HS-5 (cell line): ENCODE measurements at places on chromosomes 6 and 20.

GRCh38 chr6:87070741-87071140, 24.2 kb downstream of the CGA start:
- DNase-seq: no peak

GRCh38 chr6:167736486-167737204, 90.1 kb upstream of the AFDN start:
- DNase-seq: no peak

- DNase-seq: no peak
Observed at GRCh38 chr6:157229713-157230112, 93.6 kb downstream of the TMEM242 start.

DNA sequence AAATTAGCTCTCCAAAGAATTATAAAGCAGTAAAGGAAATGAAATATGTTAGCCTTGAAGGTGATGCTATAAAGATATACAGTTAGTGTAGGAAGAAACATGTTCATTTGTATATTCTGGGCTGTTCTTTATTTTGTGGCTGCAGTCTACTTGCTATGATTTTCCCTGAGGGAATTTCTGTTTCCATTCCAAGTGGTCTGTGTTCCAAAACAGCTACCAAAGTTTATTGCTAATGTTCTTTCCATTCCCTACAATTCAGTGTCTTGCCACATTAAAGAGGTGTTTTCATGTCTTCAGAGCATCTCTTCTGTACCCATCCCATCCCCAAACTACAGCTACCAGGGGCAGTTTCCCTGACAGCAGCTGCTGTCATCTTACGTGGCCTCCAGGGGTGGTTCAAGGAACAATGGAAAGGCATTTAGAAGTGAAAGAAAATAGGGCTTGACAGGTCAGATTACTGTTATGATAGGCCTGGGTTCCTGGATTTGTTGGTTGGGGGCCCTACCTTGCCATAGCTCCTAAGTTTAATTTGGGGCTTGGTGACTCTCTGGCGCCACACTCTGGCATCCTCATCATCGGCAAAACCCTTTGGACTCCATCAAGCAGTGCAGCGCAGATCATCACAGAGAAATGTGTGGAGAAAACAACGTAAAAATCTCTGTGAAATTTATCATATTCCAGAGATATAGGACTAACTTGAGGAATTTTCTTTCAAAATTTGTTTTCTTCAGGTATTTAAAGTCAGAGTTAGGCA, 33.8 kb upstream of the AIG1 start:
- no peak for DNase-seq

DNA sequence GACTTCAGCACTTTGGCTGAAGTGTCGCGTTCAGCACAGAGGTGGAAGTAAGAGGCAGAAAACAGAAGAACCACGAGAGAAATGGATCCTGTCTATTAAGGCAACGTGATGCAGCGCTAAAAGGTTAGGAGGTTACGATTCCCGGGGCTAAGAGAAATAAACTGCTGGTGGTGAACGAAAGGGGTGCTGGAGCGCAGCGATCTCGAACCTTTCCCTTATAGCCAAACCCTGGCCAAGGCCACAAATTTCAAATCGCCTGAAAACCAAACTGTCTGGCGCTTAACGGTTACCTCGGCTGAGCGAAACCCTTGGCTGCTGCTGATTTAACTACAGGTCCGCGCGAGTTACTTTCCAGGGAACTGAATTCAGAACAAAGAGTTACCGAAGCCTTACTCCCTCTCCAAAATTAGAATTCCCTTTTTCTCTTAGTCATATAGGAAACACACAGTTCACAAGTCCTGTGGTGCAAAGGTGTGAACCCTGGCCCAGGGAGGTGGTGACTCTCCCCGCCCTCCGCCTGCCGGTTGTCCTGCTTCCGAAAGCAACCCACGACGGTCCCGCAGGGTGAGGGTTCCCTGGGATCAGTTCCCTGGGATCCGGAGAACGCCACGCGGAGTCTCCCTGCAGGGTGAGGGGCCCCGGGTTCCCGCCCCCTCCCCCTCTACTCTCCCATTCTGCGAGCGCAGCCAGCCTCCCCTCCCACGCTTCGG, 1.3 kb upstream of the SLC35D3 start:
- no peak for DNase-seq

DNA sequence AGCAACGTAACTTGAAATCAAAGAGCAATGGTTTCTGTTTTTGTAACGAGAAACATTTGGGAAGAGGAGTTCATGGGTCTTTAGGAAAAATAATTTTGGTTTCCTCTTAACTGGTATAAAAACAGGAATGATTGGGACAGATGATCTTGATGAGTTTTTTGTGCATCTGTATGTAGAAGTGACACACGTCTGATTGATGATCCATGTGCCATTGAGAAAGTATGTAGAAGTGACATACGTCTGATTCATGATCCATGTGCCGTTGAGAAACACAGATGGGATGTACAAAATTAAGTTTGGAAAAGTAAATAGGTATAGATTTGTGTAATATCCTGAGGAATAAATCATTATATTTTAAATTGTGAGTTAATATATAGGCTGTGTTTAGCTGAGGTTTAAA, 2.1 kb downstream of the KIAA1586 start:
- DNase-seq: no peak

GRCh38 chr6:2820415-2820814, 21.2 kb downstream of the SERPINB1 start:
- no peak for DNase-seq

DNA sequence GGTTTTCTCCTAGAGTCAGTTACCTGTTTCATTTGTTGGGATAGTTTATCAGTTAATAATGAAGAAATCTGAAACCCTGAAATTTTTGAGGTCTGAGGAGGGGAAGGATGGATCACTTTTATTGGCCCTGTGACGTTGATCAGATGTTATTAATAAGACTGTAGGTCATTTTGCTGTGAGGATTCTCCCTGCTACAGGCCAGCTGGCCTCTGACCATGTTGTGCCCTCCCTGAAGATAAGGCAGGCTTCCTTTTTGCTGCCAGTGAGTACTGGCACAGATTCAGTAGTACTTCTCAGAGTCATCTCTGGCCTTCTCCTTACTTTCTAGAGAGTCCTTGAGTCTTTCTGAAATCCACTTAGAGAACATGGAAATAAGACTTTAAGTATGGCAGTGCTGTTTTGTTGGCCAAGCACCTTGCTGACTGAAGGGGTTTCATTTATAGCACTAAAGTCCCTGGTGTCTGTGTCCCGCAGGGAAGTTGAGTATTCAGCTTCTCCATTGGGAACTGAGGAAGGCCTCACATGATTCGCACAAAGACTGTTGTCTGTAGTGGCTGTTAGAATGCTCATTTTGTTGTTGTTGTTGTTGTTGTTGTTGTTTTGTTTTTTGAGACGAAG, 202.6 kb downstream of the DTNBP1 start:
- DNase-seq: no peak

GRCh38 chr6:137926207-137926731, 59.2 kb downstream of the TNFAIP3 start:
- peak; percentile 88 for DNase-seq

- no peak for DNase-seq
Observed at GRCh38 chr20:19473922-19474286, 261.5 kb downstream of the SLC24A3 start.

DNA sequence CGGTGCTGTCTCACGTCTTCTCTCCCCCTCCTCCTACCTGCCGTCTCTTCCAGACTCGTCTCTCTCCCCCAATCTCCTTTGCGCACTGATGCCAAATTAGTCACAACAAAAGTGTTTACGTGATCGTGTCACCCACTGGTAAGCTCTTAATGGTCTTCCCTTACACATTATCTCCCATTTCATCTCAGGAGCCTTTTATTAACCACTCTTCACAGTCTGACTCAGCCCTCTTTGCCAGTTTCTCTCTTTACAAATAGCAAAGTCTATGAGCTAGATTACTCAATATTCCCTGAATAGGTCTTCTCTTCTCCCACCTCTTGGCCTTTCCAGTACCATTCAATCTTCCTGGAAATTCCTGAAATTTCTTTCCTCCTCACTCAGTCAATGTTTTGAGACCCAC, 247.0 kb downstream of the ESR1 start:
- DNase-seq: peak; percentile 62

- peak; percentile 3 for DNase-seq
Observed at GRCh38 chr6:10567256-10568026, 46.3 kb downstream of the GCNT2 start.

GRCh38 chr20:34621036-34621343, 55.9 kb downstream of the PIGU start:
- DNase-seq: no peak

DNA sequence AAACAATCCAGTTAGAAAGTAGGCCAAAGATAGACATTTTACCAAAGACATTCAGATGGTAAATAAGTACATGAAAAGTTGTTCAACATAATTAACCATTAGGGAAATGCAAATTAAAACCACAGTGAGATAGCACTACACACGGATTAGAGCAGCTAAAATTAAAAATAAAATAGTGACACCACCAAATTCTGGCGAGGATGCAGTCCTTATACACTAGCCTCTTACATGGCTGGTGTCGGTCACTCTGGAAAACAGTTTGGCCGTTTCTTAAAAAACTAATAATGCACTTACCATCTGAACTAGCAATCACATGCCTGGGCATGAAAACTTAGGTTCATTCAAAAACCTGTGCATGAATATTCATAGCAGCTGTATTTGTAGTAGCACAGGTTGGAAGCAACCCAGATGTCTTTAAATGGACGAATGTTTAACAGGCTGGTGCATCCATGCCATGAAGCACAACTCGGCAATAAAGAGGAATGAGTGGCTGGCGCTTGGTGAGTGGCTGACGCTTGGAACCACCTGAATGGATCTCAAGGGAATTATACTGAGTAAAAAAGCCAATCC, 77.0 kb downstream of the FAM120B start:
- no peak for DNase-seq

DNA sequence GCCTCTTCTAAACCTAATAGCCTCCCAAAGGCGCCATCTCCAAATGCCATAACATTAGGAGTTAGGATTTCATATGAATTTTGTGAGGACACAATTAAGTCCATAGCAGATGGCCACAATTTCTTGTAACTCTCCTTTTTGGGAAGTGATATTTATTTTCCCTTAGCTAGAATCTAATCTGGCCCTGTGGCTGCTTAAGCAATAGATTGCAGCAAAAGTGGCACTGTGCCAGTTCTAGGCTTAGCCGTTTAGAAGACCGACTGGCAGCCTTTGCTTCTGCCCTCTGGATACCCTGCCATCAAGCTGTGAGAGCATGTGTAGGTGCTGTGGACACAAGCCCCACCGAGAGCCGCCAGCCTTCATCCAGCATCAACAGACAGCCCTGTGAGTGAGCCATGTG, 15.9 kb upstream of the ADGB start:
- no peak for DNase-seq

DNA sequence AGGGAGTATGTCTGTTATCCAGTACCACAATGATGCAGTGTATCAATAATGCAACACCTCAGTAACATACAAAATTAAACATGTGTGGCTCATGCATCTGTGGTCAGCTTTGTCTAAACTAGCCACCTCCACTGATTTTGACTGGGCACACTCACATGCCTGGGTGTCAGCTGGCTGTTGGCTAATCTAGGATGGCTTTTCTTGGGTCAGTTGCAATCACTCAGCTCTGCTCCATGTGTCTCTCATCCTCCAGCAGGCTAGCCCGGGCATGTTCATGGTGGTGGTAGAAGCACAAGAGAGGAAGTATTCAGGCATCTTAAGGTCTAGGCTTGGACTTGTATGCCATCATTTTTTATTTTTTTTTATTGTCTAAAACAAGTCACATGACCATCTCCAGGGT, 59.3 kb upstream of the JAG1 start:
- no peak for DNase-seq
